K562 (cell line): ENCODE measurements at places on chromosomes 5 and 9. TPM values are rescaled to one million over a fixed set of nuclear protein-coding genes. Genes with fewer than 3 reads are reported as not detected.

Gene PLAA
- 9.4 and 10.4 TPM in 2 replicates for polyA plus RNA-seq

Gene SLC27A6
- polyA plus RNA-seq, result 1.0 and 1.1 TPM in 2 replicates

Gene FGF10
- not detected in 2 replicates for polyA plus RNA-seq

Gene PRRX2
- polyA plus RNA-seq, result 0.21 TPM in 1 of 2 replicates, not detected in the other

Gene PDGFRB
- 0.01 and 0.07 TPM in 2 replicates for polyA plus RNA-seq

Gene HAVCR1
- polyA plus RNA-seq, result not detected in 2 replicates

Gene PHF24
- 0.01 TPM in 1 of 2 replicates, not detected in the other for polyA plus RNA-seq

Gene CNTLN
- 0.08 TPM in 1 of 2 replicates, not detected in the other for polyA plus RNA-seq

Gene THBS4
- not detected in 2 replicates for polyA plus RNA-seq

Gene FCN2
- not detected in 2 replicates for polyA plus RNA-seq

Gene C5orf52
- not detected in 2 replicates for polyA plus RNA-seq

Gene PALM2AKAP2
- not detected in 2 replicates for polyA plus RNA-seq

Gene ERGIC1
- polyA plus RNA-seq, result 32.9 and 45.5 TPM in 2 replicates

Gene TUSC1
- not detected in 2 replicates for polyA plus RNA-seq

Gene OGN
- not detected in 2 replicates for polyA plus RNA-seq

Gene GPR151
- not detected in 2 replicates for polyA plus RNA-seq

Gene GADD45G
- 0.34 TPM in 1 of 2 replicates, not detected in the other for polyA plus RNA-seq

Gene MARCOL
- not detected in 2 replicates for polyA plus RNA-seq

Gene C9orf153
- 1.2 TPM in 1 of 2 replicates, not detected in the other for polyA plus RNA-seq

Gene PLAC8L1
- polyA plus RNA-seq, result not detected in 2 replicates

Gene SLC6A18
- polyA plus RNA-seq, result not detected in 2 replicates

Gene CARTPT
- polyA plus RNA-seq, result not detected in 2 replicates

Gene FRMD3
- polyA plus RNA-seq, result 0.16 and 0.34 TPM in 2 replicates

Gene CNTNAP3
- polyA plus RNA-seq, result 0.04 and 0.09 TPM in 2 replicates

Gene SCGB3A2
- polyA plus RNA-seq, result not detected in 2 replicates

Gene ZNF658
- 0.28 and 0.39 TPM in 2 replicates for polyA plus RNA-seq

Gene CER1
- polyA plus RNA-seq, result not detected in 2 replicates

Gene PCDHB12
- polyA plus RNA-seq, result not detected in 2 replicates

Gene TXNDC8
- not detected in 2 replicates for polyA plus RNA-seq

Gene NPDC1
- 0.85 and 2.4 TPM in 2 replicates for polyA plus RNA-seq

Gene TICAM2
- polyA plus RNA-seq, result 0.15 and 0.38 TPM in 2 replicates

Gene RLN1
- polyA plus RNA-seq, result not detected in 2 replicates

Gene ST8SIA4
- polyA plus RNA-seq, result 0.54 and 0.61 TPM in 2 replicates

Gene BTNL8
- polyA plus RNA-seq, result 0.22 TPM in 1 of 2 replicates, not detected in the other

Gene IRX2
- not detected in 2 replicates for polyA plus RNA-seq

Gene MAMDC4
- 7.9 and 10.8 TPM in 2 replicates for polyA plus RNA-seq

Gene SMIM33
- polyA plus RNA-seq, result not detected in 2 replicates

Gene BNC2
- not detected in 2 replicates for polyA plus RNA-seq

Gene FOXD4
- polyA plus RNA-seq, result 0.81 and 1.6 TPM in 2 replicates

Gene RNF183
- 0.08 and 0.11 TPM in 2 replicates for polyA plus RNA-seq

Gene TRIM36
- polyA plus RNA-seq, result 0.28 and 0.54 TPM in 2 replicates

Gene PCA3
- polyA plus RNA-seq, result not detected in 2 replicates

Gene TERT
- 2.2 and 4.5 TPM in 2 replicates for polyA plus RNA-seq

Gene PCDHB14
- polyA plus RNA-seq, result not detected in 2 replicates

Gene COL27A1
- polyA plus RNA-seq, result 0.07 TPM in 1 of 2 replicates, not detected in the other

Gene TMEM174
- polyA plus RNA-seq, result not detected in 2 replicates

Gene GGTA1
- not detected in 2 replicates for polyA plus RNA-seq

Gene AGXT2
- not detected in 2 replicates for polyA plus RNA-seq

Gene SETX
- polyA plus RNA-seq, result 16.4 and 18.6 TPM in 2 replicates
